ENCODE measurements at places on chromosomes 6 and 20.
A peak's percentile ranks its signal among the peaks of the same experiment; 100 is the strongest.

DNA sequence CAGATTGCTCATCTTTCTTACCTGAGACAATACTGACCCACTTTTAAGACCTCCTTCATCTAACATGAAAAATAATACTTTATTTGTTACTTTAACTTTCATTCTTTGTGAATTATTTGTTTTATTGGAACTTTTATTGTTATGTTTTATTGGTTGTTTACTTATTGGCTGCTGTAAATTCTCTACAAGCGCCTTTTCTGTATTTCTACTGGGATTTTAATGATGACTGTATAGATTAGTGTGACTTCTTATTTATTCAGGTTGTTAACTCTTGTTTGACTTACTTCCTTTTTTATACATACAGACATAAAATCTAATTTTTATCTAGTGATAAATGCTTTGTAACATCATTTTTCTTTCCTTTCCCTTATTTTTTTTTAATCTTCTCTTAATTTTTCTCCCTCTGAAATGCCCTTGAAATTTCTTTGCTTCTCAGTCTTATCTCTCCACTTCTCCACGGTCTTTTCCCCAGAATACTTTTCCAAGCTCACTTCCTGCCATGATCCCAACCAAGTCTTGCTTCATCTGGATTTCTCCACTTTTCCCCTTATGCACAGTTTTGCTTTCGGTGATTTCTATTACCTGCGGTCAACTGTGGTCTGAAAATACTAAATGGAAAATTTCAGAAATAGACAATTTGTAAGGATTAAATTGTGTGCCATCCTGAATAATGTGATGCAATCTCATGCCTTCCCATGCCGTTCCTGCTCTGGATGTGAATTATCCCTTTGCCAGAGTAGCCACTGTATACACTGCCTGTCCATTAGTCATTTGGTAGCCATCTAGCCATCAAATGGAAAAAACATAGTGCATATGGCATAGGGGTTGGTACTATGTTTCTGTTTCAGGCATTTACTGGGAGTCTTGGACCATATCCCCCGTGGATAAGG lies 265.9 kb downstream of the PRL start:
- DNase-seq: no peak

DNA sequence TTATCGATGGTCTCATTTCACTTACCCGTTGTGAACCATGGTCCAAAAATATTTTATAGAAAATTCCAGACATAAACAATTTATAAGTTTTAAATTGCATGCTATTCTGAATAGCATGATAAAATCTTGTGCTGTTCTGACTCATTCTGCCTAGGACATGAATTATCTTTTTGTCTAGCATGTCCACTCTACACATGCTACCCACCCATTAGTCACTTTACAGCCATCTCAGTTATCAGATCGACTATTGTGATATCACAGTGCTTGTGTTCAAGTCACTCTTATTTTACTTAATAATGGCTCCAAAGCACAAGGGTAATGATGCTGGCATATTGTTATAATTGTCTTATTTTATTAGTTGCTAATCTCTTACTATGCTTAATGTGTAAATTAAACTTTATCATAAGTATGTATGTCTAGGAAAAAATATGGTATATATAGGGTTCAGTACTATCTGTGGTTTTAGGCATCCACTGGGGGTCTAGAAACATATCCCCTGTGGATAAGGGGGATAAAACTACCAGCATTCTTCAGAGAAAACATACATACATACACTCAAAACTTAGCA lies 252.0 kb upstream of the HTR1E start:
- no peak for DNase-seq

GRCh38 chr20:11098888-11099287 lies 425.1 kb upstream of the JAG1 start:
- DNase-seq: peak; percentile 6

DNA sequence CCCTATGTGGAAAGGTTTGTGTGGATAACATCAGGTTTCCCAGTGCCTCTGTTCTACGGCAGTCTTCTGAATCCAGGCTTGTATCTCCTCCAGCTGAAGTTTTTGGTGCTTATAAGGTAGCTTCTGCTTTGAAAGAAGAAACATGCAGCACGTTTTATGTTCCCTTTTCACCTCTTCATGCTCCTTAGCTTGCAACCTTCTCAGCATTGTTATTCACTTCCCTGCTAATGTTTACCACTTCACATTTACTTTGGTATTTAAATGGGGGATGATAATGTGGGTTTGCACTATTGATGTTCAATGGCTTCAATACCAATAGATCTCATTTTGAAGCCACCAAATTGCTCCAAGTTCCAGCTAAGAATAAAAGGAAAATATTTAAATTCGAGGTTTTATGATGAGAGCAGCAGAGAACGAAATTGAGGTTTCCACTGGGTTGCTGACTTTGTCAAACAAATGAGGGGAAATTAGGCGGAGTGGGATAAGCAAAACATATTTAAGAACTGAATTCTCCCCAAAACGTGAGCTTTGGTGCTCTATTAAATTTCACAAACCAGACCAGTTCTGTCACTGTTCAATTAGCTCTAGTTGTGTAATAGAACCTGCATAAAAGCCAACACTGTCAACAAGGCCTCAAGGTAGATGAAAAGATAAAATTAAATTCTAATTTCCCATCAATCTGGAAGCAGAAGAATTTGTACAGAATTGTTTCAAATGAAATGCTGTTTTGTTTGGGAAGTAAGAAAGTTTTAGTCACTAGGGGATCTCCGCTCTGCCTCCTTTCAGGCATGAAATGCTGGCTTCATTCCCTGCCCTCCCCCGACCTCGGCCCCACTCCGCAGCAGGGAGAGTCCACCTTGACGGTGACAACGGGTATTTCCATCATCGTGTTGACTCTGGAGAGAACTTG lies 1.4 kb downstream of the IL22RA2 start:
- DNase-seq: no peak

DNA sequence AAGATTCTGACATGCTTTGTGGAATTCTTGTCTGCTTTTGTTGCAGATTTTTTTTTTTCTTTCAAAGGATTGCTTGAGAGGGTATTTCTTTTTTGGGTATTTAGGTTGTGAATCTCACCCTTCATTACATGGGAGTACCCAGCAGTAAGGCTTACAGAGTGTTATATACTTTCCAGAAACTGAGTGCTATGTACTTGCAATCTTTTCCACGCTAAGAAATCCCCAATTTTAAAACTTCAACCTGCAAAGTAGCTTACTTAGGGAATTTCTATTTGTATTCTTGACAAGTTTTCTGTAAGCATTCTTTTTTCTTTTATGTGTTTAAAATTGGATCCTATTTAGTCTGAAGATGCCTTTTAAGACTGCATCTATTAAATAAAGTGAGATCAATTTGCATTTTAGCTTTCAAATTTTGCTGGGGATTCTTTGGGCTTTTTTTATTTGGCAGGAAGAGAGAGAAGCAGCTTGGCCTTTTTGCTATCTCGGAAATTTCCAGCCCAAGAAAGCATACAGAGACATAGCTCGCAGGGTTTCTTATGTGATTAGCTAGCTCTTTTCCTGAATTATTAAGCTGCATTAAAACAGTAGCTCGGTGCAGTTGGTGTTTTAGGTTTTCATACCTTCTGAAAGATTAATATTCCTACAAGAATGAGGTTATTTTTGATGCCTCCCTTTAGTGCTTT lies 42.6 kb downstream of the KCNS1 start:
- no peak for DNase-seq

GRCh38 chr20:9974324-9974723 lies 60.5 kb upstream of the ANKEF1 start:
- peak; percentile 24 for DNase-seq

GRCh38 chr20:63411898-63412631 lies 50.9 kb upstream of the CHRNA4 start:
- no peak for DNase-seq

DNA sequence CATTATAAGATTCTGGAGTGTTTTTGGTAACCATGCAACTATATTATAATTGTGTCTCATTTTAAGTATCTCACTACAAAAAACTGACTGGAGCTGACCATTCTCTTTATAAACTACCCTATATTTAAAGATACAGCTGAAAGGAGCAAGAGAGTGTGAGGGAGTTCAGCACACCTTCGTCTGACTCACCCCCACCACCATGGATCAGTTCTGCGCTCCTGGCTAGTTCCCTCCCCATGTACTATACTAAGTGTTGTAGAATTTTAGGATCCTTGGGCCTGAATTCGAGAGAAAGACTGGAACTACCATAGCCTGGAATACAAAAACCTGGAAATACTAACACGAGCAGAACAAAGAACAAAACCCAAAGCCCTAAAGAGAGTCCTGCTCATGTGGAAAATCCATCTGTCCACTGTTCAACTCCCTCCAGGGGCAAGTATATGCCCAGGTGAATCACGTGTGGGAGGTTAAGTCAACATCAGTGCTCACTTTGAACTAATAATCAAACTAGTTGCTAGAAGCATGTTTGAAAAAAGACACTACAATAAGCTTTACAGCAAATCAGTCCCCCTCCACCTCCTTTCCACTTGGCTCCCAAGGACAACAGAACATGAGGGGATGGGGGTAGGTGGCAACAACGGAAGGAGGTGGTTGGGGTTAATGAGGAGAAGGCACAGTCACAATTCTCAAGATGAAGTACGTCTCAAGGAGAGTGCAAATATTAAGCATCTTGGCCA lies 46.8 kb downstream of the ELOVL5 start:
- DNase-seq: no peak

DNA sequence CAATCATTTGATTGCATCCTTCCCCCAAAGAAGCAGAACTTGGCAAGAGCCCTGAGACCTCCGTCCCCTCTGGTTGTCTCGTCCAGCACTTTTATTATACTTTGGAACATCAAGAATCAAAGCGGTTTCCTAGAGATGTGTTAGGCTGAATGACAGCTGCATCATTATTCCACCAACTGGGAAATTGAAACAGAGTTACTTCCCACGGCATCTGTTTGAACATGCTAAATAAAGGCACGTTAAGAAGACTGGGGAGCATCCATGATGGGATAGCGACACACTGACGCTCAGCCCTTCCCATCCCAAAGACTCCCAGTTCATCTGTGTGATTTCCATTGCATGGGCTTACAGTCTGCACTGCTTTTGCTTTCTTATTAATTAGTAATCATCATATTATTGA lies 147.8 kb downstream of the TBC1D7 start:
- no peak for DNase-seq

- DNase-seq: no peak
Observed at GRCh38 chr6:83411731-83412130, 19.1 kb downstream of the ME1 start.

- no peak for DNase-seq
Observed at GRCh38 chr6:18792866-18793265, 405.7 kb downstream of the RNF144B start.
